CD8-positive, alpha-beta T cell (primary cell): ENCODE measurements at places on chromosomes 6 and 20. TPM values are rescaled to one million over a fixed set of nuclear protein-coding genes. Genes with fewer than 3 reads are reported as not detected.

GRCh38 chr20:14720251-14720650 lies 382.8 kb upstream of the FLRT3 start:
- DNase-seq: no peak

DNA sequence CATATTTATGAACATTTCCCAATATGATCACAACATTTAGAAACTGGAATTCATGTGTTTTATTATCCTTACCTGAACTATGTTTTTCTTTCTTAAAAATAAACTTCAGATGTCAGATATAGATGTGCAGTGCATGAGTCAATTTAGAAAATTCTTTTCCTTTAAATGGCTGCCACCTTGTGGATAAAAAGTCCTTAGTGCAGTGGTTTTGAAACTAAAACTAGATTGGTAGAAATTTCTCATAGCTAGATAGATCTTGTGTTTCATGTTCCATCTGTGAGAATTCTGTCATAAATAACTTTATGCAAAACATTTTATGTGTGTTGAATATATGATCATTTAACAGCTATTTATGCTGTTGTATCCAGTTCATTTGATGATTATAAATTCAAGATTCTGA lies 134.9 kb downstream of the KLHL32 start:
- no peak for DNase-seq

GRCh38 chr6:156777577-156778453 lies 637 bp downstream of the ARID1B start:
- peak; percentile 52 for DNase-seq

DNA sequence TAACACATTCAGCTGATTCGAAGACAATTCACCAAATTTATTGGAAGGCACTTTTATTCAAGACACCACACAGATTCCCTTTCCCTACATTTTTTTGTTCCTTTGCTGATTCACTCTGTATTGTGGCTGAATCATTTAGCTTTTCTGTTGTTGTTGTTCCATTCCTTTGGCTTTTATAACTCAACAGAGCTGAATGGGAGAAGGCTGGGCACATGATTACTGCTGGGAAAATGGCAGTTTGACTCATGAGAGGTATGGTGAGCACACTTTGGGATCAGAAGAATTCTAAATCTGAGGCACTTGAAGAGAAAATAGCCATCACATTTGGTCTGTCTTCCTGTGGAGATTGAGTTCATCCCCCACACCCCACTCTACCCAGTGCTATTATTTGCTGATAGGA lies 15.7 kb upstream of the SAYSD1 start:
- no peak for DNase-seq

DNA sequence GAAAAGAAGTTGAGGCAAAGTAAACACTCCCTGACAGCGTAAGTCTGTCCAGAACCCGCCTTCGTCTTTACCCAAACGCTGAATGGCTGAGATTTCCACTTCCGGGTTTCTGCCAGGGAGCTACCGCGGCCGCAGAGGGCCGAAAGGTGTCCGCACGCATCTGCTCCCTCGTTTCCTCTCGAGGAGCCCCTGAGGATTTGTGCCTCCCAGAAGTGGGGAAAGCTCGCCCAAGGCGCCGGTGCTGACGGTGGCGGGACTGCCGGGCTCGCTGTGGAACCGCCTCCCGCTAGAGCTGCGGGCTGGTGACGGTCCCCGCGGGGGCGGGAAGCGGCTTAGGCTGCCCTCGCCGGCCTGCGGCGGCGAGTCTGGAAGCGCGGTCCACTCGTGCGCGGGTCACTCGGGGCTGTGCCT lies 1760.2 kb upstream of the DEFB115 start:
- DNase-seq: peak; percentile 9

DNA sequence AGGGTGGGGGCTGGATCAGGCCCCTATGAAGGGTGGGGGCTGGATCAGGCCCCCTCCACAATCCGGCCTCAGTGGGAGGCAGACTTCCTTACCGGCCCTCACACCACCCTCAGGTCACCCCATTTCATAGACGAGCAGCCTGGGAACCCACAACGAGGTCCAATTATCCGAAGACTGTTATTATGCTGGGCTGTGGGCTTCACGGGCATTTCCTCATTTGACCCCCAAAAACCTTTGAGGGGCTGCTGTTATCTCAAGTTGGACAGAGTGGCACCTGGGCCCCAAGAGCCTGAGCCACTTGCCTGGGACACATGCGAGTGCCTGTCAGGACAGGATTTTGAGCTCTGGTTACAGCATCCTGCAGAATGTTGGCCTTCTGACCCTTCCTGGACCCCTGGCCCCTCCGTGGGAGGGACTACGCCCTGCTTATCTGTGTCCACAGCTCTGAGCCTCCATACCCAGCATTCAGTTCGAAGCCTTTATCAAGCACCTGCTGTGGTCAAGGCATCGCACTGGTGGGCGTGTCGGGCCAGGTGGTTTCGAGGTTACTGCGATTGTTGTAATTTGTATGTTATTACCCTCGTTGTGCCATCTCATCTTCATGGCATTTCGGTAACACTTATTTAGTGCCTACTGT lies 34.5 kb upstream of the PCMTD2 start:
- no peak for DNase-seq

DNA sequence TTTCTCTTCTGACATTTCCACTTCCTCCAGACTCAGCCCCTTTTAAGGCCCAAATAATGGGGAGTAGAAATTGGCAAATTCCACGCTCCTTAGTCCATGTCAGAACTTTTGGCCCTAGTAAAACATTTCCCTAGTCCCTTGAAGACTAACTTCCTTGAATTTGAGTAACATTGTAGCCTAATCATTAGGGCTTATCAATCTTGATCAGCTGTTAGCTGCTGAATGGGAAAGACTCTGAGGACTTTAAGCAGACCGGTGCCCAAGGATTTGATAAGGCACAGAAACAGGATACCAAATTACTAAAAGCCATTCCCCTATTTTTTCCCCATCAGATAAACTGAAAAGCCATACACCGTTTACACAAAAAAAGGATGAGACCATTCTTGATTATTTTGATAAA lies 37.0 kb upstream of the ECI2 start:
- DNase-seq: no peak

GRCh38 chr6:128515550-128516513 lies 4.6 kb downstream of the PTPRK start:
- DNase-seq: no peak

GRCh38 chr6:79764747-79765146 lies 133.6 kb downstream of the SH3BGRL2 start:
- no peak for DNase-seq

- no peak for DNase-seq
Measured at GRCh38 chr6:3844097-3844463, 5.1 kb upstream of the FAM50B start.

- no peak for DNase-seq
Measured at GRCh38 chr6:109344226-109344625, 38.0 kb downstream of the CD164 start.

GRCh38 chr6:51459958-51460357 lies 627.5 kb downstream of the PKHD1 start:
- DNase-seq: no peak

- no peak for DNase-seq
Measured at GRCh38 chr6:47854971-47855370, 73.1 kb downstream of the OPN5 start.

DNA sequence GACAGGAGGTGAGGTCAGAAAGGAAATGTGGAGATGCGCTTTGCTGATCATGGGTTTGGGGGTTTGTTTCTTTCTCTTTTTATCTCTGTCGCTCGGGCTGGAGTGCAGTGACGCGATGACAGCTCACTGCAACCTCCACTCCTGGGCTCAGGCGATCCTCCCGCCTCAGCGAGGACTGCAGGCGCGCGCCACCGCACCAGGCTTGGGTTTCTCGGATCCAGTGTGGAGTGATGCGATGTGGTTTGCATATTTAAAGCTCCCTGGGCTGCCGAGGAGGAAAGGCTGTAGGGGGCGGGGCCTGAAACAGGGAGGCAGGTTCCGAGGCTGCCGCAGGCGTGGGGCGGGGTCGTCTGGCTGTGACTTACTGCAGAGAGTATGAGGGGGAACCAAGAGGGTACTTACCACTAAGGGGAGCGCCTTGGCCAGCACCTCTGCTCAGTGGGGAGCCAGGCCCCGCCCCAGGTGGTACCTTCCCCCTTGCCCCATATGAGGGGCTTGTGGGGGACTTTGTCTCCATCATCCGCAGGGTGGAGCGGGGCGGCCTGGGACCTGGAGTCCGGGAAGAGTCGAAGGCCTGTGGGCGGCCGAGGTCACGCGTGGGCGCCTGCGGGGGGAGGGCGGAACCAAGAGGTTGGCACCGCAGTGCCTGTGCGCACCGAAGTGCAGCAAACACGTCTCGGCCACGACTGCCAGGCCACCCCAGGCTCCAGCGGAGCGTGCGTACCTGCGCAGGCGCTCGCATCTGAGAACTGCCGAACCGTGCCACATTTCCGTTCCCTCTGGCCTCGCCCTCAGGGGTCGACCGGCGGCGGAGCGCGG lies 12.7 kb upstream of the BAK1 start:
- DNase-seq: peak; percentile 58

GRCh38 chr6:150334790-150335783 lies 33.7 kb upstream of the IYD start:
- DNase-seq: no peak

- DNase-seq: no peak
Measured at GRCh38 chr6:98324446-98324845, 509.9 kb upstream of the POU3F2 start.

DNA sequence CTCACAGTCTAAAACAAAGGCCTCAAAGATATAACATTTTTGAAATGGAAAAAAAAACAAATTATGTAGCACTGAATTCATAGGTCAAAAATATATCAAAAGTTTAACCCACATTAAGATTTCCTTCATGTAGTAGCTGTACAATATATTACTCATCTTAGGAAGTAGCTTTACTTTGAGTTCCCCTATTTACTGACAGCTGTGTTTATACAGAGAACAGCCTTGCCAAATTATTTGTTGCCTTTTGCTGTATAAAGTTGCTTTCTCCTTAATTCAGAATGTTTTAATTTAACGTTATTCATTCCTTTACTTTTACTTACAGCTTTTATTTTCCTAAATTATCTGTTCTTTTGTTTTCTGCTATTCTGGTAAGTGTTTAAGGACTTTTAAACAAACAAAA lies 181.0 kb downstream of the COL12A1 start:
- DNase-seq: no peak

DNA sequence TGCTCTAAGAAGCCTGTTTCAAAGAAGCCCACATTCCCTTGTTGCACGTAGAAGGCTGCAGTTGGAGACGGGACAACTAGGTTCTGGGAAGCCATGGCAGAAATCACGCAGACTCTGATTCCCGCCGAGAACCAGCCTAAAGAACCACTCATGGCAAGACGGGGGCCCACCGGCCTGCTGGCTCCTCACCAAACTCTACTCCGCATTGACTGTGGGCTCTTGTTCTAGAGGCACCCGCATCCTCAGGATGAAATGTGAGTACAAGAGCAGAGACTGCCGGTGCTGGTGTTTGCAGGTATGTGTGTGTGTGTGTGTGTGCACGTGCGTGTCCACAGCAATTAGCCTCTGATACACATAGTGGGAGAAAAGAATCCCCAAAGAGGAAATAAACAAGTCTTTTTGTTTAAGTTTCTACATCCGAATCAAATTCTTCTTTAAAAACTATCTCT lies 42.3 kb upstream of the NR2E1 start:
- DNase-seq: no peak

GRCh38 chr20:47204008-47204849 lies 152.3 kb downstream of the ZMYND8 start:
- no peak for DNase-seq

GRCh38 chr6:41492261-41492891 lies 53.8 kb upstream of the FOXP4 start:
- no peak for DNase-seq

DNA sequence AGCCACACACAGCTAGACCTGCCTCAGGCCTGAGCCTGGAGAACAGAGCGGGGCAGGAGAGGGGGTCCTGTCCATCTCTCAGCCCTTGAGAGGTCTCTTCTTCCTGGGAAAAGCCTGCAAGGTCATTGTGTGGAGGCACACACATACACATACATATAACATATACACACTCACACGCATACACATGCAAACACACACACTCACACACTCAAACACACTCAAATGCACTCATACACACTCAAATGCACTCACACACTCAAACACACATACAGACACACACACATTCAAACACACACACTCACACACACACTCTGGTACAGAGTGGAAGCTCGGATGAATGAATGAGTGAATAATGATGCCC lies 515 bp downstream of the TLDC2 start:
- DNase-seq: no peak

DNA sequence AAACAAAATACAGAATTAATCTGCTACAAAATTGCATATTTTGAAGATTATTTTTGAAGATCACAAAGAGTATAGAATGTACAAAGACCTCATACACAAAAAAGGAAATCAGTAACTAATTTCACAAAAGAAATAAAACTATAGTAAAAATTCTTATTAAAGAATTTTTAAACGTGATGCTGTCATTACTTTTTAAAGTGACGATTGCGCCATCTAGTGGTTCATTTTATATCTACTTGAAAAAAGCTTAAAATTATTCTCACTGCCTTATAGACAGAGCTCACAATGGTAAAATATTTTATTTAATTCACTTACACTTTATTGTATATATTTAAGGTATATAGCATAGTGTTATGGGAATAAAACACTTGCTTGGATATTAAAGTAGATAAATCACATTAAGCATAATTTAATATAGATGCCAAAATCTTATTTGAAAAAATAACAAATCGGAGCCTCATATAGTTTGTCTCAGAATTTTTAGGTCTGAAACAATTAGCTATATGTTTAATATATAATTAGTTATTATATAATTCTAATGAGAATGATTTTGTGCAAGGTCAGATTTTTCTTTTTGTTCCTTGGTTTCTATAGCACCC lies 128.8 kb downstream of the PHF3 start:
- DNase-seq: no peak

GRCh38 chr20:5434116-5434515 lies 117.4 kb upstream of the PROKR2 start:
- no peak for DNase-seq

GRCh38 chr20:16451982-16452381 lies 121.3 kb downstream of the KIF16B start:
- no peak for DNase-seq

DNA sequence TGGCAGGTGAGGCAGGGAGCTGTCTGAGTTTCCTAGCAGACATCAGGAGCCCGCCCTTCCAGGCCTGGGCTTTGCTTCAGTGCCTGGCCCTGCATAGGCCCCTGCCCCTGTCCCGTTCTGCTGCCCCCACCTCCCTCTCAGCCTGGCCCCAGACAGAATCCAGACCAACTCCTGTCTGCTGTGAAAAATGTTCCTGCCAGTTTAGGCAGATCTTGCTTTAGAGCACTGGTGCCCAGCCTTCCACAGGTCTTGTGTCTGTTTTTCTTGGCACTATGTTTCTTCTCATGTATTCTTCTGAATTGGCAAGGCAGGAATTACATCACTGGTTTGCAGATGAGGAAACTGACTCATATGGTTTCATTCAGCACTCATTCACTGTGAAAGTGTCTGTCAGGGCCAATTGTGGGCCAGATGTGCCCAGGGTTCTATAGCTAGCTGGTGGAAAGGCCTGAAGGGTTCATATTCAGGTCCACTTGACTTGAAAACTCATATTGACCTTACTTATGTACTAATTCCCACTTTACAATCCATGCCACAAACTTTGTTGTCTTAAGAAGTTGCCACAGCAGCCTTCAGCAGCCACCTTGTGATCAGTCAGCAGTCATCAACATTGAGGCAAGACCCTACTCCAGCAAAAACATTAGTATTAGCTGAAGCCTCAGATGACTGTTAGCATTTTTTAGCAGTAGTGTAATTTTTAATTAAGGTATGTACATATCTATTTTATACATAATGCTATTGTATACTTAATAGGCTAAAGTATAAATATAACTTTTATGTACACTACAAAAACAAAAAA lies 40.5 kb downstream of the HLA-F start:
- no peak for DNase-seq

The SEMG1 gene
- total RNA-seq: not detected

The TMEM200A gene
- 0.27 TPM for total RNA-seq

The DNMT3B gene
- 0.36 TPM for total RNA-seq

The GRM1 gene
- not detected for total RNA-seq

The FAM83C gene
- total RNA-seq: not detected

The RAET1E gene
- not detected for total RNA-seq

The CLIC5 gene
- total RNA-seq: 4.7 TPM
